Activated T-cell treated with anti-CD3 and anti-CD28 coated beads for 48 hours (primary cell): ENCODE measurements at places on chromosomes 5 and 9.

GRCh38 chr9:69460012-69460411 lies 135.0 kb downstream of the ENTREP1 start:
- DNase-seq, result no peak

DNA sequence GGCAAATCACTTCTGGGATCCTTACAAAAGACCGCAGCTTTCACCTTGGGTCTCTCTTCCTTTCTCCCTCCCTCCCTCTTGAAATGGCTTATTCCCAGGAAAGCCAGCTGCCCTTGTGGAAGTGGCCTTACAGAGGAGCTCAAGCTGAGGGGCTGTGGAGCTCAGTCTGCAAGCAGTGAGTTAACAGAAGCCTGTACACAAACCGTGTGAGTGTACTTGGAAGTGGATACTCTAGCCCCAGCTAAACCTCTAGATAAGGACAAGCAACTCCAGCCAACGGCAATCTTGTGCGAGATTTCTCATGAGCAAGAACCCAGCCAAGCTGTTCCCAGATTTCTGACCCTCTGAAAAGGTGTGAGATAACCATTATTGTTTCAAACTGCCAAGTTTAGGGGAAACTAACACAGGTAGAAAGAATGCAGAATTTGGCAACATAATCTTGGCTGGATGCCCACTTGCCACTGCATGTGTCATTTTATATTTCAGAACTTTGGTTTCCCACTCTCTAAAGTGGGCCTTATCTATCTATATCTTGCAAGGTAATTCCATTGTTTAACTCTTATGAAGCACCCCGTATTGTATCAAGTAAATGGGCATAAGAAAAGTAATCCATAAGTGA lies 85.6 kb downstream of the CDH18 start:
- DNase-seq, result no peak

GRCh38 chr5:151707567-151707966 lies 20.9 kb upstream of the SPARC start:
- DNase-seq, result no peak

- DNase-seq, result no peak
These were observed 39.4 kb downstream of the NNT start for GRCh38 chr5:43642428-43642827.

GRCh38 chr5:17115855-17116254 lies 101.6 kb upstream of the BASP1 start:
- no peak for DNase-seq

GRCh38 chr5:73420666-73421065 lies 27.9 kb downstream of the FOXD1 start:
- DNase-seq, result no peak

DNA sequence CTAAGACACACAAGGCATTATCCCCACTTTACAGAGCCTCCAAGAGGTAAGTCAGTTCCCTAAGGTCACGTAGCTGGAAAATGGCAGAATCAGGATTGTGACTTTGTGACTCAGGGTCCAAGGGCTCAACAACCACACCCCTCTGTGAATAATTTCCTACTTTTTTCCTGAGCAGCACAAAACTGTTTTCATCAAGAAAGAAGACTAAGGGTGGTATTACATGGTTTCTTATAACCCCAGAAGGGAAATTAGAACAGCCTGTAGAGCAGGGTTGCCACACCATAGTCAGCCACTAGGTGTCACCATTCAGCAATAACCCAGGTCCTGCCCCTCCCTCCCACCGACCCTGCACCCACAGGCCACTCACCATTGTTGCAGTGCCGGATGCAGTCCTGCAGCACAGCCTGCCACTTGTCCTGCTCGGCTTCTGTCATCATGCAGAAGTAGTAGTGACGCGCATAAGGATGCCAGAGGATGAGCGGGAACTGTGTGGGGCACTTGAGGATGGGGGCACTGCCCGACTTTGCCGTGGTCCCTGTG lies 72.1 kb downstream of the LRSAM1 start:
- DNase-seq, result peak; percentile 25

- DNase-seq, result no peak
These were observed 313.6 kb upstream of the CD180 start for GRCh38 chr5:67510204-67510603.

DNA sequence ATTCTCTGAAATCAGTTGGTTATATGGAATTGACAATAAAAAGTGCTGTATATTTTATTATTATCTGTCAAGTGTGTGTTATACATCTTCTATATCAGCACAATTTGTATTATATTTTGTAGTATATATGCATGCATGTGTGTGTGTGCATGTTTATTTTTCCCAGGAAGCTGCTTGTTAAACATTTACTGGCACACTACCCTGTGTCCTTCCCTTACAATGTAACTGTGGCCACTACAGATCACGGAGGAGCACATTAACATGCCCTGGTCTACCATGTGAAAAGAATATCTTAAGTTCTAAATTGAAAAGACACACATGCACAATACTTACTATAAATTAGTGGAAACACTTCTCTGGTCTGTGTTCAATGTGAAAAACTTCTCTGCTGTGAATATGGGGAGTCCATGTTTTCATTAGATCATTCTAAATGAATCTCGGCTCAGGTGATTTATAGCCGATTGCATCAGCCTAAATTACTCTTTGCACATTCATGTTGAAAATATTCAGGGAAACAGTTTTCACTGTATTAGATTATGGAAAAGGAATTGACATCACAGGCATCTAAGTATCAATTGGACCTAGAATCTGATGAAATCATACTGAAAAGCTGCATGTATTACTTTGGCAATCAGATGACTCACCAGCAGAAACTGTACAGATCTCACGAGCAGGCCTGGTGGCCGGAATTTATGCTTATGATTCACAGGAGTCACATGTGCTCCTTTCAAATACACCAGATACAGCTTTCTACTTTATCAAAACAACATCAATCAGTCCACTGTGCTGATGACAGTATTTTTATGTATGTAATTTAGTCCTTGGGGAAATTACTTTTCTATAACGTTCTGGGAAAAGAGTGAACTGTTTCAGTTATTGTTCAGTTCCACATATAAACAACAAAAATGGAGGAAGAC lies 39.4 kb downstream of the LURAP1L start:
- DNase-seq, result no peak

- no peak for DNase-seq
These were observed 42.1 kb downstream of the RFK start for GRCh38 chr9:76352026-76352620.

DNA sequence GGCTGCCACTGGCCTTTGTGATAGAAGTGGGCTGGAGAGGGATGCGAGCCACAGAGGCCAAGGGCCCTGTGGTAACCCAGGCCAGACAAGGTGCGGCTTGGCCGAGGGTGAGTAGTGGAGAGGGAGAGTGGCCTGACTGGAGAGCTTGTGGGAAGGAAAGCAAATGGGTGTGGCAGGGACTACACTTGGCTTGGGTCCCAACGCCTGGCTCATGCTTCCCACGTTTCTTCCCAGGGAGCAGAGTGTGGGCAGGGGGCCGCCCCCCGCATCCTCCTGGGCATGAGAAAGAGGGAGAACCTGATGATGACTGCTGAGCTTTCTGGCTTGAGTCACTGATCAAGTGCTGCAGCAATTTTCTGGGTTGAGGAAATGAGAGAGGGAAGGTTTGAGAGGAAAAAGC lies 95.7 kb downstream of the ANKH start:
- no peak for DNase-seq

DNA sequence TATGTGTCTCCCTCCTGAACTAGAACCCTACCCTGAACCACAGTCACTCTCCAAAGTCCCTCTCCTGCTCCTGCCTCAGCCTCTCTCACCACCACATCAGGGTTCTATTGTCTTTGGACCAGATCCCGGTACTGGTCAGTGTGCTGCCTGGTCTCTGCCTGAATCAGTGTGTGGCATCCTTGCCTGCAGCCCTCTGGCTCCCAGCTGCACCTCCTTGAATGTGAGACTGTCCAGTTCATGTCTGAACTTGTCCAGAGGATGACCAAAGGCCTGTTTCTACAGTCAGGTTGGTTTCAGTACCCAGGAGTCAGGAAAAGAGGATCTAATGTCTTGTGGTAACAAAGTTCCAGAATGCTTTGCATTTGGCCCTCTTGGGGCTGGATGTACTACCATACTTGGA lies 76.8 kb upstream of the RANBP3L start:
- DNase-seq, result no peak

GRCh38 chr5:103458497-103459040 lies 104.0 kb downstream of the NUDT12 start:
- no peak for DNase-seq

DNA sequence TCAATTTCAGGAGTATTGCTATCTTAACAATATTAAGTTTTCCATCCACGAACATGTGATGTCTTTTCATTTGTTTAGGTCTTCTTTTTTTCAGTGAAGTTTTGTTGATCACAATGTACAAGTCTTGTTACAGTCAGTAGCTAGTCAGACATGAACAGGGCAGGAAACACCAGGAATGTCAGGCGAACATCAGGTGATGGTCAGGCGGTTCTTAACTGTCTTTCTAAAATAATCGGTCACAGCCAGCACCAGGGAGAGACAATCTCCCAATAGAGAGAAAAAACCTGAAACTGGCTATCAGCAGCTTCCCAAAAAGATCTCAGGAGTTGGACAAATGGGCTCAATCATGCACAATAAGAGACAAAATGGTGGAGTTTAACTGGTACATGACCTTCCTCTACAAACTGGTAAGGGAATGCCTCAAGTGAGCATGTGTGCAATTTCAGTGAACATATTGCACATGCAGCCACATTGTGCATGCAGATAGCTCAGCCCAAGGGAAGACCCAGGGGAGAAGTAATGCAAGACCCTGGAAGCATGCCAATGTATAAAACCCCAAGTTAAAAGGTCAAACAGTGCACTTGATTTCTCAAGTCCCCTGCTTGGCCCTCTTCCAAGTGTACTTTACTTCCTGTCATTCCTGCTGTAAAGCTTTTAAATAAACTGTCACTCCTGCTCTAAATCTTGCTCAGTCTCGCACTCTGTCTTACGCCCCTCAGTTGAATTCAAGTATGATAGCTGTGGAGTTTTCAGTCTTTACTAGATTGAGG lies 176.1 kb upstream of the RASEF start:
- no peak for DNase-seq

- DNase-seq, result peak; percentile 45
These were observed at the start of gene DOCK8 for GRCh38 chr9:214648-215493. DOCK8 (plus strand) TSS chr9:214865; CDS start chr9:214977, 112 bp downstream.

DNA sequence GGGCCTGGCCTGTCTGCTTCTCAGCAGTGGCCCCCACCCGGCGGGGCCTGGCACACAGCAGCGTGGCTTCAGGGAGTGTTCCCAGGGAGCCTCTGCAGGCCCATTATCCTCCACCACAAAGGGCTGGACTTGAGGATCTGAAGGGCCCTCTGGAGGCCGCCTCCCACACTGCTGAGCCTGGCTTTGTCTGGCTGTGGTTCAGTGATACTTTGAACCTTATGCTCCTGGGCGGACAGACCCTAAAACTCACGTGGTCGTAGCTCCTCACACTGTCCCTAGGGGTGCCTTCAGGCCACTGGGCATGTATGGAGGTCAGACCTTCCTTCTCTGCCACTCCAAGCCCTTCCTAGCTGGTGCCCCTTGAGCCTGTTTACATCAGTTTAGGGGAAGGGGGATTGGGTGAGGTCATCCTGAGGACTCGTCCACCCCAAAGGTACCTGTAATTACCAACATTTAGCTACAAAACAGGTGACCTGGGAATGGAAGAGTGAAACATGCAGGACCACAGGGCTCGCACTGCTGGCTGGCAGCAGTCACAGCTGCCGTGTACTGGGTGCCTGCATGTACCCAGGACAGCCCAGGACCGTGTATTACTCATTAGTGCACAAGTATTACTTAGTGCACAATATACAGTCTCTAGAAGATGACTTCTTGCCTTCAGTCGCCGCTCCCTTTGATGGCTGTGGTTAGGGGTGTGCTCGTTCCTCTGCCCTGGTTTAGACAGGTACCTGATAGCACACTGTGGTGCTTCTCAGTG lies 8.5 kb downstream of the GRHPR start:
- DNase-seq, result no peak

DNA sequence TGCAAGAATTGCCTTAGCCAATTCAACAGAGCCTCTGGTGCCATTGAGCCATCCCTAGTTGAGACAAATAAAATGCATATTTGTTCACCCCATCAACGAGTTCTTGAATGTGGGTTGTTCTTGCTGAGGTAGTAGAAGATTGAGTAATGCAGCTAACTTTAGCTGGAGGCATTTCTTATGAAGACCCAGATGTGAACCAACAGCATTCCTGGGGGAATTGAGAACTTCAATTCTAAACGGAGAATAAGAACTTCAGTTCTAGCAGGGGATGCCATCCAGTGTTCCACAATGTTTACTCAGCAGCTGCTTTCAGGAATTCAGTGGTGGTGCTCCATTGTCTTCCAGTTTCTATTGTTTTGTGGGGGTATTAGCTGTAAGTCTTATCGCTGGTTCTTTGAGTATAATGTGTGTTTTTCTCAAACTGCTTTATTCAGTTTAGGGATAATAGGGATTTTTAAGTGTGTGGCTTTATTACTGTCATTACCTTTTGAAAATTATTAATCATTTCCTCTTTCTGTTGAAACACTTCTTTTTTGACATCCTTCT lies 1968.2 kb upstream of the NUDT12 start:
- DNase-seq, result no peak

- no peak for DNase-seq
These were observed 94.3 kb upstream of the MAMDC2 start for GRCh38 chr9:69949396-69949795.

GRCh38 chr5:98414938-98415337 lies 358.5 kb upstream of the RGMB start:
- DNase-seq, result no peak

- no peak for DNase-seq
These were observed 970 bp upstream of the ARRDC1 start for GRCh38 chr9:137604345-137605086.

DNA sequence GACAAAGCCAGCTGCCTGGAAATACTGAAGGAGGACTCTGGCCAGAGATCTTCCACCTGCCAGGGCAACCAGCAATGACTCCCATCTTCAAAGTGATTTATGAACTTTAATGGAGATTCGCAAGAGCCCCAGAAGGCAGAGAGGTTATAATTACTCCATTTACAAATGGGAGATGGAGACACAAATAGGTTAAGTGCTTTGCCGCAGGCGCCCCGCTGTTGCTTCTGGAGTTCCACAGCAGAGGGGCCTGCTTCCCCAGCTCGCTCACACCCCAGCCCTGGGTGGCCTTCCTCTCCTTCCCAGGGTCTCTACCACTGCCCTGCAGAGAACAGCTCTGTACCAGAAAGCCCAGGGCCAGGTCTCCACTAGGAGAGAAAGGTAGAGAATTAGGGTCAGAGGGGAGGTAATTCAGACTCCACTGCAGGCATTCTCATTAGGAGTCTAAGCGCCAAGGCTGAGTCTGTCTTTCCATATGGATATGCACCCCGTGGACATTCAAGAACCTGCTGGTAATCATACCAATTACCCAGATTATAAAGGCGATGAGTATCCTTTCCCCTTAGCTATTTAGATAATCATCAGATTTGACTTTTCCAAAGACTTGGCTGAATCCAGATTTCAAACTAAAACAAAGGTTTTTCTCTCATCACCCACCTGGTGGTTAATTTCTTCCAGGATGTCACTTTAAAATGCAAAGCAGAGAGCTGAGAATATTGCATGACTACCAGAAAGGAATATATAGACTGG lies 157.6 kb upstream of the TUT7 start:
- DNase-seq, result no peak

- no peak for DNase-seq
These were observed 111.2 kb downstream of the EDIL3 start for GRCh38 chr5:84273517-84273883.

GRCh38 chr9:138003485-138004190 lies 126.1 kb downstream of the CACNA1B start:
- DNase-seq, result no peak

- DNase-seq, result no peak
These were observed 58.6 kb upstream of the RICTOR start for GRCh38 chr5:39132792-39133191.
